Naive B cell (primary cell): ENCODE measurements at places on chromosomes 4 and X.

GRCh38 chr4:6245246-6246169, 24.1 kb upstream of the WFS1 start:
- no peak for DNase-seq

- no peak for DNase-seq
Measured at GRCh38 chrX:24741330-24741729, 47.6 kb downstream of the POLA1 start.

GRCh38 chrX:13647709-13648212, 5.2 kb upstream of the TCEANC start:
- DNase-seq = no peak

DNA sequence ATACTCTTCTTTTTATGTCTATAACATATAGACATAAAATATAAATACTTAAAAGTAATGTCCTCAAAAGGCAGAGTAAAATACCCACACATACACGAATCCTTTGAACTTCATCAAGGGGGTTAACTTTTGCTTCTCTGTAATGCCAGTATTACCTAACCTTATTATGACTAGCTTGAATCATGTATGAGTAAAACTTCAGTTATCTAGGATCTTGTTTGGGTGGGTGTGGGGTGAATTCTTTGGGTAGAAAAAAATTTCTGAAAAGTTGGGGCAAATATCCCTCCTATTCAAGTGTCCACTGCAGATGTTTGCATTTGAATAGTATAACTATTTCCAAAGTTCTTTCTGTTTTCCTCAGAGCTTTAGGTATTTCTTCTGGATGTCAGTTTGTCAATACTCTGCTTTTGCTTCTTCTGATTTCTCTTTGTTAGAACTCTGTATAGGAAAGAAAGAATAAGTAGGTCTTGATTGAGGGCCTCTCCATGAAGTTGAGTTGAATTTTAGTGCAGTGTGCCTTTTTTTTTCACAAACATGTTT, 173.8 kb downstream of the ADGRL3 start:
- DNase-seq = no peak

GRCh38 chrX:131739823-131740222, 195.9 kb downstream of the OR13H1 start:
- DNase-seq = no peak

DNA sequence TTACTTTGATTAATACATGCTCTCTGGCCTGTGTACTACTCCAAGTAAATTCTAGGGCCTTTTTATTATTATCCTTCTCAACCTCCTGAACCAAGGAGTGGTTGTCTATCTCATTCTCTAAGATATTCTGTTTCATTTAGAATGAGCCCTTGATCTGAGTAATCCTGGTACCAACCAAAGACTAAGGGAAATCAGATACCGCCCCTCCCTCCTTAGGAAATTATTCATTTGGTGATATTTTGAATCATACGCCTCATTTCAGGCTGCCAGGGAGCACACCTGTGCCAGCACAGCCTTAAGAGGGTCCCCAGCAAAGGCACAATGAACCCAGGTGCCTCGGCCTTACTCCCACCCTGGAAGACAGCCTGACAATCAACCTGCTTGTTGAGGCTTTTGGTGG, 73.2 kb upstream of the STARD8 start:
- DNase-seq = no peak

GRCh38 chr4:177194906-177195305, 114.8 kb upstream of the NEIL3 start:
- DNase-seq = no peak
